ENCODE measurements at places on chromosomes 2 and 18.

DNA sequence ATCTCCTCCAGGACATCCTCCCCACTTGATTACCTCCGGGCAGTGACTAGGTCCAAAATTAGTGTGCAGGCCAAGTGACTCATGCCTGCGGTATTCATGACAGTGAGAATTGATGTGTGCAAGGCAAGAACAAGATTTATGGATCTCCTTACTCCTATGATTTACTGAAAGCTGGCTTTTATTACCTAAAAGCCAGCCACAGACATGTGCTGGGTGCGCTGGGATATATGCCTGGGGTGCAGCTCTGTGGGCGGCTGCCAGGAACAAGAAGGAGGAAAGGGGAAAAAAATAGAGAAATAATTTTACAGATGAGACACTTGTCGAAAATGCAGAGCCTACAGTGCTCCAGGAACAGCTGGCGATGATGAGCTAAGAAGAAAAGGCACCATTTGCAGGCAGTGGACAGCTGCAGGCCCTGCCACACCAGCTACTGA, 359.3 kb downstream of the CMPK2 start:
- DNase-seq: no peak
- no peak overlapping the region for H3K4me3 ChIP-seq
- H3K27me3 ChIP-seq: no peaks in the 10 kb centered on the region
- H3K36me3 ChIP-seq: no peaks in the 10 kb centered on the region

GRCh38 chr2:176445956-176446355, 176.7 kb downstream of the MTX2 start:
- no peaks in the 10 kb centered on the region for H3K36me3 ChIP-seq
- no peak overlapping the region for H3K27ac ChIP-seq
- H3K4me3 ChIP-seq: no peak overlapping the region
- DNase-seq: no peak

DNA sequence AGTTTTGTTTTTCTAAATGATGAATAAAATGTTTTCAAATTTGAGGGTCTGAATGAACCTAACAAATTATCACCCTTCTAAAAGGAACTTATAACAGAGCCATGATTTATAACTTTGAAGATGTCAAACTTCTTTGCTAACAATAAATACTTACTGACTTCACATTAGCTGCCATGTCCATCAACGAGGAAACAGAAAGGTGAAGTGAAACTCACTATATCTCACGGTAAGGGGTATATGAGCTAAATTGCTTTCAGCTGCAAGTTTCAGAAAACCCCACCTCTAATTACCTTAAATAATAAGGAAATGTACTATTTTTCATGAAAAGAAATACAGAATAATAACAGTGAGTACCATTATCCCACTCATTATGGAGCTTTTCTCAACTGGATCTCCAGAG, 350.8 kb upstream of the NT5C1B start:
- no peaks in the 10 kb centered on the region for H3K27me3 ChIP-seq
- no peaks in the 10 kb centered on the region for H3K4me1 ChIP-seq
- no peak overlapping the region for H3K4me3 ChIP-seq

DNA sequence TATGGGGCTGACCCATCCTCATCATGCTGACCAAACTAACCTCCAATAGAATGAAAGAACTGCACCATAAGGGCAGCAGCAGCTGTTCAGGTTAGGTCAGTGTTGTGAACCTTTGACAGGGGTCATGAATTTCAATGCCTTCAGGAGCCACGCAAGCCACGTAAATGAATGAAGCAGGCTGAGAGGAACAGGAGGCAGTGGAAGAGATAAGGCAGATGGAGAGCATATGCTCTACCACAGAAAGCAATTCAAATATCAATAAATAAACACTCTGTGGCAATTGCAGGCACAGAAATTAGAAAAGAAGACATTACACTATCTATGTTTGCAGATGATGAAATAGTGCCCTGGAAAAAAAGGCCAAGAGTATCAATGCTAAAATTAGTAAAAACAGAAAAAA, 56.3 kb downstream of the SCG2 start:
- H3K27ac ChIP-seq: no peak overlapping the region
- H3K4me3 ChIP-seq: no peak overlapping the region
- H3K4me1 ChIP-seq: no peaks in the 10 kb centered on the region
- H3K27me3 ChIP-seq: no peaks in the 10 kb centered on the region
- DNase-seq: no peak

DNA sequence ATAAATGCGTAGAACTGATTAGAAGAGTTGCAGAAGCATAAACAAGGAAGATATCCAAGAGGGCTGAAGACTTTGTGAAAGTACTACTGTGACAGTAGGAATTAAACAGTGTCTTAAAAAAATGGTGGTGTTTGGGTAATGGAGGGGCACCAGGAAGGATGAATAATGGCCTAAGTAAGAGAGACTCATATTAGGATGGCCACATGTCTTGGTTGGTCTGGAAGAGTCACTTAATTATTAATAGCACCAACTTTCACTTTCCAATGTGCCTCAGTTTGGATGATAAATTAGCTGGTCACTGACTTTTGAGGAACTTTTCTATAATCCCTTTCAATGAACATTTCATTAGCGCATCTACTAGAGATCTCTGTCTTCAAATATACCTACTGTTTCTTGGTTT, 372.2 kb downstream of the NYAP2 start:
- H3K36me3 ChIP-seq: no peaks in the 10 kb centered on the region
- H3K27ac ChIP-seq: no peak overlapping the region
- DNase-seq: no peak
- no peak overlapping the region for H3K4me3 ChIP-seq

DNA sequence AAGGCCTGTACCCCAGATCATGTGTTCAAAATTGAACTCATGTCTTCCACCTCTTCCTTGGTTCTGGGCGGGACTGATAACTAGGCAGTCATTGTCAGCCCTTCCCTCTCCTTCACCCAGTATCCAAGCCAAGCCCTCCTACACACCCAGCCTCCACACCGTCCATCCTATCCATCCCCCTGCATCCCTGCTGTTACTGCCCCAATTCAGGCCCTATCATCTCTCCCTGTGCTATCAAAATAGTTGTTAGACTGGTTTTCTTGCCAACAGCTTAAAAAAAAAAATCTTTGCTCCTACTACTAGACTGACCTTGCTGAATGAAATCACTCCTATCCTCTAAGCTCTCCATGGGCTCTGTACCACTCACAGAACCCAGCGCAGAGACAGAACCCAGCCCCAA, 32.8 kb downstream of the TGFA start:
- no peak overlapping the region for H3K27ac ChIP-seq
- H3K27me3 ChIP-seq: no peaks in the 10 kb centered on the region
- no peak overlapping the region for H3K4me3 ChIP-seq
- H3K4me1 ChIP-seq: peaks cover 26% of the 10 kb centered on the region

- H3K27ac ChIP-seq: no peak overlapping the region
- no peak overlapping the region for H3K4me3 ChIP-seq
- H3K4me1 ChIP-seq: no peaks in the 10 kb centered on the region
- no peaks in the 10 kb centered on the region for H3K27me3 ChIP-seq
- DNase-seq: no peak
Observed at GRCh38 chr2:206858687-206859329, 80.5 kb upstream of the CPO start.

GRCh38 chr2:41222593-41222992, 770.7 kb upstream of the SLC8A1 start:
- no peaks in the 10 kb centered on the region for H3K36me3 ChIP-seq
- H3K27ac ChIP-seq: no peak overlapping the region
- H3K4me3 ChIP-seq: no peak overlapping the region
- no peak for DNase-seq

- no peak overlapping the region for H3K4me3 ChIP-seq
- H3K36me3 ChIP-seq: no peaks in the 10 kb centered on the region
- H3K27ac ChIP-seq: peak overlapping the region; percentile 81
- peak; percentile 71 for DNase-seq
- no peaks in the 10 kb centered on the region for H3K27me3 ChIP-seq
- H3K4me1 ChIP-seq: peaks cover 44% of the 10 kb centered on the region
Observed at GRCh38 chr18:62437235-62438017, 85.4 kb upstream of the ZCCHC2 start.

DNA sequence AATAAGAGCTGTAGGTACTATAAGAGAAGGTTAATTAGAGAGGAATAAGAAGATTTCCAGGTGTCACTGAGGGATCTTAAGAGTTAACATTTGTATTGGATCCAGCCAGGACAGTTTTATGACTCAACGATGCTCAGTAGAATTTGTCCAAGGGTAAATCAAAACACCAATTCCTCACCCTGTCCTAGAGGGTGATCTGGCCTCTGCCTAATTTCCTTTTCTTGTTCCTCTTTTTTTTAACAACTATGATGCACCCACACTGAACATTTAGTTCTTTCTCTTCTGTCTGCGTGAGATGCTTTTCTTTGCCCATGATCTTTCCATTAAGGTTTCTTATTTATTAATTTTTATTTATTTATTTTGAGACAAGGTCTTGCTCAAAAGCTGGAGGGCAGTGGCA, 92.0 kb downstream of the PMS1 start:
- H3K36me3 ChIP-seq: no peaks in the 10 kb centered on the region
- H3K4me3 ChIP-seq: no peak overlapping the region
- no peaks in the 10 kb centered on the region for H3K4me1 ChIP-seq
- no peak overlapping the region for H3K27ac ChIP-seq

DNA sequence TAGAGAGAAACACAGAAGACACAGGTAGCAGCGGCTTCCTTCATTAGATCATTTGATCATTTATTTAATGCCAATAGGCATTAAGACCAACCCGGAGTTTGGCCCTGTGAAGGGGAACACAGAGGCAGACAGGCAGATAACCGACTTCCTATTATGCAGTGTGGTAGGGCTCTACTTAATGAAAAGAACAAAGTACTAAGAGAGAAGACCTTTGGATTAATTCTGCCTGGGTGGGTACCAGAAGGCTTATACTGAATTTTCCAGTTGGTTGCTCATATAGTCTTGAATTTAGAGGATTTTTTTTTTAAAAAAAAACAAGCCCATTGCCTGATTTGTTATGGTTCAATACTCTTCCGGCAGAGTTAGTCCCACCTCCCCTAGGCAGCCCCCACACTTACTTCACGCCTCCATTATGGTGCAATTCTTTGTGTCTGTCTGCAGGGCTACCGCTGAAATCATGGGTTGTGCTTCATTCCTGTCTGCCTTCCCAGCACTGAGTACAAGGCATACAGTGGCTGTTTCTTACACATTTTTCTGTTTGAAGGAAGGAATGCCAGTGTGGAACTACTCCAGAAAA, 244.3 kb upstream of the APCDD1 start:
- no peak for DNase-seq
- no peaks in the 10 kb centered on the region for H3K4me1 ChIP-seq
- no peak overlapping the region for H3K27ac ChIP-seq
- no peak overlapping the region for H3K4me3 ChIP-seq
- H3K27me3 ChIP-seq: no peaks in the 10 kb centered on the region
- no peaks in the 10 kb centered on the region for H3K36me3 ChIP-seq

DNA sequence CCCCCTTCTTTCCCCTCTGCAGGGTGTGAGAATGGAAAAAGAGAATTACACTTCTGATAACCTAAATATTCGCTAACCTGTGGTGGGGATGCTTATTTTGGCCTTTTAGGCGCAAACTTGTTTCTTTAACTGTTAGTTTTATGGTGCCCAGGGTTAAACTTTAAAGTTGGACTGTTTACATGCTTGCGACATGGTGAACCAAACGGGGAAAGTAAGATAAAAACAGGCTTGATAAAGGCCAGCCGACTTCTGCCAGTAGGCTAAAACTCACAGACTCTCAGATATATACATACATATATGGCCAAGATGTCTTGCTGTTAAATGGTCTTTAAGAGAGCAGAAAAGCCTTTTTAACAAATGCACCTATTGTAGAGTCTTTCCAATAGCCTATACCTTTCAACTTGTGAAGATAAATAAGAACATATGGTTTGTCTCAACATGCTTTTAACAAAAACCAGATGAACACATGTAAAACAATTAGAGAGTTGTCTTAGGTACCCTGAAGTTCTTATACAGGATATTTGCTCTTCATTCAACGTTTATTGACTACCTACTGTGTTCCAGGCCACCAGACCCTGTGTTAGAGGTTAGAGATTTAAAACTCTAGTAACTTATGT, 29.0 kb downstream of the PRKCE start:
- DNase-seq: no peak
- peak overlapping the region; percentile 42 for H3K27ac ChIP-seq
- H3K4me1 ChIP-seq: peaks cover 28% of the 10 kb centered on the region
- H3K36me3 ChIP-seq: no peaks in the 10 kb centered on the region
- no peaks in the 10 kb centered on the region for H3K27me3 ChIP-seq
- no peak overlapping the region for H3K4me3 ChIP-seq

- no peak for DNase-seq
- no peak overlapping the region for H3K27ac ChIP-seq
- H3K36me3 ChIP-seq: no peaks in the 10 kb centered on the region
- no peak overlapping the region for H3K4me3 ChIP-seq
Observed at GRCh38 chr2:197647961-197648690, 27.3 kb downstream of the RFTN2 start.

GRCh38 chr2:59957504-59957903, 596.0 kb downstream of the BCL11A start:
- no peaks in the 10 kb centered on the region for H3K4me1 ChIP-seq
- H3K4me3 ChIP-seq: no peak overlapping the region
- H3K27me3 ChIP-seq: no peaks in the 10 kb centered on the region

- no peak overlapping the region for H3K27ac ChIP-seq
- peaks cover 35% of the 10 kb centered on the region for H3K4me1 ChIP-seq
- no peaks in the 10 kb centered on the region for H3K27me3 ChIP-seq
- DNase-seq: no peak
- no peak overlapping the region for H3K4me3 ChIP-seq
Observed at GRCh38 chr18:13259701-13260100, 41.1 kb downstream of the LDLRAD4 start.

GRCh38 chr2:128544321-128545037, 225.8 kb upstream of the HS6ST1 start:
- H3K36me3 ChIP-seq: no peaks in the 10 kb centered on the region
- no peaks in the 10 kb centered on the region for H3K4me1 ChIP-seq
- H3K27me3 ChIP-seq: no peaks in the 10 kb centered on the region

DNA sequence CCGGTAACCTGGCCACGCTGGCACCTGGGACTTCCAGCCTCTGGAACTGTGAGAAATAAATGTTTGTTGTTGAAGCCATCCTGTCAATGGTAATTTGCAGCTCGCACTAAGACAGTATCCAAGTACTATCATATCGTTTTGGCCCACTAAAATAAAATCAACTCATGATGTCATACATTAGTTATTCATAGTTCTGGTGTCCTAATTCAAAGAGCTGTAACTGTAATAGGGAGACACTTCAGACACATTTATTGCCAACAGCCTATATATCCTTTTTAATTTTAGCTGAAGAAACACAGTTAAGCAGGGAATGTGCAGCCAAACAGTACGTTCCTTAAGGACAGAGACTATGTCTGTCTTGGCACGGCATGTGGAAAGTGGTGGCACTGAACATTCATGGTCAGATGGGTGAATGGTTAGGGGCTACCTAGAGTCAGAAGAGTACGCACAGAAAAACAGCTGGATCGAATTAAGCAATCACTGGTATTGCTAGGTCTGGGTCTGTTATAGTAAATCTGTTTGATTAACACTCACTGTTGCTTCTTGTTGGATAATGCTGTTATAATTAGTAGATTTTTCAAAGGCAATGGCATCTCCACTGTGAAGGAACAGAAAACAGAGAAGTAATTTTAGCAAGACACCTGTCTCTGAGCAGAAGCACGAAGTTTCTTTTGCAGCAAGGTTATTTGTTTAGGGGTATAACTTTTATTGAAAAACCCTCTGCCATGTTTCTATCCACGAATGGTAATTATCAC, 41.3 kb upstream of the CREG2 start:
- no peak overlapping the region for H3K4me3 ChIP-seq
- H3K36me3 ChIP-seq: no peaks in the 10 kb centered on the region
- no peaks in the 10 kb centered on the region for H3K27me3 ChIP-seq
- no peak overlapping the region for H3K27ac ChIP-seq
- DNase-seq: no peak

- no peaks in the 10 kb centered on the region for H3K27me3 ChIP-seq
- no peak overlapping the region for H3K4me3 ChIP-seq
- no peak for DNase-seq
- H3K4me1 ChIP-seq: no peaks in the 10 kb centered on the region
Observed at GRCh38 chr2:113072584-113072983, 4.8 kb downstream of the IL1F10 start.

Measured in transverse colon (tissue), 4 donors.